Posterior vena cava (tissue), 2 donors: ENCODE measurements at places on chromosomes 1 and 21. TPM values are rescaled to one million over a fixed set of nuclear protein-coding genes. Genes with fewer than 3 reads are reported as not detected.

LAPTM5 gene
- total RNA-seq, result 80.1 TPM

ASPM gene
- 0.14 TPM for total RNA-seq

FLVCR1 gene
- total RNA-seq, result 6.7 TPM

WNT3A gene
- not detected for total RNA-seq

CCDC27 gene
- not detected for total RNA-seq
